ENCODE measurements at places on chromosomes 4 and X.

DNA sequence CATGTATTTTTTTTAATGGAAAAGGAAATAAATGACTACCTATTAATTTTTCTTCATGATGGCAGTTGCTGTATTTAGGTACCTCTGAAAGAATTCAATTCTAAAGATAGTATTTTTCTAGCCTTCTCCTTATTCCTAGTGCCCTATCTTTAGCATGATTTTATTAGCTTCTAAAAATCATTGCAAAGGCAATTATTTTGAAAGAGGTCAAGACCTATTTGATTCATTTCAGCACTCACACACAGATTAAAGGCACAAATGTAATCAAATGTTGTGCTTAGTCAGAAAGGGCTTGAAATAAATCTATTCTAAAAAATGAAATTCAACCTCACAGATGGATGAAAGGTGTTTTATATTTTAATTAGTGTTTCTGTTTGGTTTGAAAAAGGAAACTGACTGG is 74.8 kb upstream of the POF1B start:
- DNase-seq = no peak

- no peak for DNase-seq
These were observed 210.0 kb downstream of the ASMT start for GRCh38 chrX:1824855-1825254.

DNA sequence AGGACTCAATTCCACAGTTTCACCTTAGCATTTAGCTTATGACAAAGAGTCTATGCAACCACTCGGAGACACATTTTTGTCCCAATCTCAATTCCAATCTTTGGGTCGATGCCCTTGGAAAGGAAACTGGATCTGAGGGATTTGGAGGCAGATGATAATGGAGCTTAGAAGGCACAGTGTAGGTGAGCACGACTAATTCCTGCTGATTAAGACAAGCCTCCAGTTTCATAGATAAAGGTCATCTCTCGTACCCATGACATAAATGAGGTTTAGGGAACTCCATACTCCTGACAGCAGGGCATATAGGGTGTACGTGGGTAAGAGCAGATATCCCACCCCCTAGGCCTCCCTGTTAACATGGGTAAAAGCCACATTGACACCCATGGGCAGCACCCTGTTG is 24.4 kb upstream of the ZNF718 start:
- DNase-seq = no peak

- DNase-seq = no peak
These were observed 69.3 kb downstream of the MTMR1 start for GRCh38 chrX:150762258-150763165.

- peak; percentile 73 for DNase-seq
These were observed 13.8 kb downstream of the CMC4 start for GRCh38 chrX:155056877-155057792.
